ENCODE measurements at places on chromosomes 5 and 9. TPM values are rescaled to one million over a fixed set of nuclear protein-coding genes. Genes with fewer than 3 reads are reported as not detected.

GRCh38 chr9:78144663-78145377 lies 91.1 kb upstream of the CEP78 start:
- no peak overlapping the region for H3K27ac ChIP-seq
- no peaks in the 10 kb centered on the region for H3K27me3 ChIP-seq
- DNase-seq, result no peak

The PCDHA8 gene
- not detected for total RNA-seq

The ENHO gene
- 0.19 TPM for total RNA-seq

DNA sequence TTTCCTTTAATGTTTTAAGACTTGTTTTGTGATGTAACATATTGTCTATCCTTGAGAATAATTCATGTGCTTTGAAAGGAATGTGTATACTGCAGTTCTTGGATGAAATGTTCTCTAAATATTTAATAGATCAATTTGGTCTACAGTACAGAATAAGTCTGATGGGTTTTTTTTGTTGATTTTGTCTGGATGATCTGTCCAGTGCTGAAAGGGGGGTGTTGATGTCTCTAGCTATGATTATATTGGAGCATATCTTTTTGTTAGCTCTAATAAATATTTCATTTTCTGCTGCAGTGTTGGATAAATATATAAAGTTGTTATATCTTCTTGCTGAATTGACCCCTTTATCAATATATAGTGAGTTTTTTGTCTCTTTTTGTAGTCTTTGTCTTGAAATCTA lies 269.9 kb upstream of the TUSC1 start:
- H3K27me3 ChIP-seq, result no peaks in the 10 kb centered on the region
- peaks cover 2% of the 10 kb centered on the region for H3K36me3 ChIP-seq
- no peaks in the 10 kb centered on the region for H3K4me1 ChIP-seq

- no peaks in the 10 kb centered on the region for H3K4me1 ChIP-seq
- no peak for DNase-seq
- H3K27ac ChIP-seq, result no peak overlapping the region
- H3K4me3 ChIP-seq, result no peak overlapping the region
- peaks cover 12% of the 10 kb centered on the region for H3K36me3 ChIP-seq
Observed at GRCh38 chr5:64786372-64786771, 17.6 kb downstream of the CWC27 start.

DNA sequence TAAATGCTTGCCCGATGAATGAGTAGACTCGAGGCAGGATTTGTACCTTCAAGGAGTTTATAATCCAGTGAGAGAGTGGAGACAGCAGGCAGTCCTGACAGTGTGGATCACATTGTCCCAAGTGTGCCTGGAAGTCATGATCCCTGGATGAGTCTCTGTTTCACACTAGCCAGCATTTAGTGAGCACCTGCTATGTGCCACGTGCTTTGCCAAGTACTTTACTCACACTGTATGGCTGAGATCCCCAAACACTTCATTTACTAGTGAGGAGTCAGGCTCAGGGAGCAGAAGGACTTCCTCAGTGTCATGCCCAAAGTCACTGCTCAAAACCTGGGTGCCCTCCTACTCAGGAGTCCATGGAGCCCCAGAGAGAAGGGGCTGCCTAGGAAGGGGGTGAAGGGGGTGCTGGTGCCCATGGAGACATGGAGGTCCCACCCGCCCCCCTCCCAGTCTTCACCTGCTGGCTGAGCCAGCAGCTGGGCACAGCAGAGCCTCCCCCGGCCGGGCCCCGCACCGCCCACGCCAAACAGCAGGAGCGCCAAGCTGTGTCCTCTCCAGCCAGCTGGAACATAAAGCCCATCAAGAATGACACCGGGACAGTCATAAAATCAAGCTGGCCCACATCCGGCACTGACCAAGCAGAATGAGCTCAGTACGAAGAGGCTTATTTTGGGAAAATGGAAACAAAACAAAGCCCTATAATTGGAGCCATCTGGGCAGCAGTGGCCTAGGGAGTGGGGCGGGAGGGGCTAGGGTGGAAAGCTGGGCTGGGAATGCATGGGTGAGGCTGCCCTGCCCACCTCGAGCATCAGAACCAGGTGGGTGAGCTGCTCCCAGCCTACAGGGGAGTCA lies 10.6 kb downstream of the LAMC3 start:
- no peaks in the 10 kb centered on the region for H3K36me3 ChIP-seq
- H3K27me3 ChIP-seq, result peaks cover 3% of the 10 kb centered on the region
- H3K27ac ChIP-seq, result no peak overlapping the region
- no peak for DNase-seq
- no peak overlapping the region for H3K4me3 ChIP-seq

- no peak overlapping the region for H3K27ac ChIP-seq
- DNase-seq, result no peak
- H3K4me1 ChIP-seq, result no peaks in the 10 kb centered on the region
- no peaks in the 10 kb centered on the region for H3K36me3 ChIP-seq
- no peaks in the 10 kb centered on the region for H3K27me3 ChIP-seq
Observed at GRCh38 chr9:107869111-107869510, 379.5 kb upstream of the KLF4 start.

All from activated naive CD4-positive, alpha-beta T cell treated with anti-CD3 and anti-CD28 coated beads for 36 hours (primary cell).